ENCODE measurements at places on chromosomes 5 and 9.

DNA sequence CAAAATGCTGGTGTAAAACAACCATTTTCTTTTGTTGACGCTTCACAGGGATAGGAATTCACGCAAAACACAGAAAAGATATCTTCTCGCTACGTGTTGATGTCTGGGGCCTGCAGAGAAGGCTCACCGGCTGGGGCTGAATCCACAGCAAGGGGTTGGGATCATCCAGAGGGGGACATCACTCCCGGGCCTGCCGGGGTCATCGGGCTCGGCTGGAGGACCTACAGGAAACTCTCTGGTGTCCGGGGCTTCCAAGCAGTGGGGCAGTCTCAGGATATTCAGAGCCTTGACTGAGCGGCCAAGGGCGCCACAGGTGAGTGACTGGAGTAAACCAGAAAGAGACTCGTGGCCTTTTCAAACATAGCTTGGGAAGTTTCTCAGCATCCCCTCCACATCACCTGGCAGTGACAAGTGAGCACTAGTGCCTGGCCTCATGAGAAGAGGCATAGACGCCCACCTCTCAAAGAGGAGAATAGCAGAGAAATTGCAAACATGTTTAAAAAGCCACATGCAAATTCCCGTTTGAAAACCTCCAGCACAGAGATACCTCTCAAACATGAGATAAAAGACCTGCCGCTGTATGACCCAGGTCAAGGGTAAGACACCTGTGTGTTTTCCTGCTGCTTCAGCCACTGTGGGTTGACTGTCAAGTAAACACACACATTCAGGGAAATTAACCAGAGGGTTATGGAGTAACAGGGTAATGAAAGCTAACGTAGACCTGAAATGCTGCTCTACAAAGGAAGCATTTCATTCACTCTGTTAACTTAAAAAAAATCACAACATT is 50.8 kb upstream of the SIMC1 start:
- DNase-seq: no peak

- DNase-seq: no peak
Observed at GRCh38 chr5:159241946-159242552, 21.0 kb upstream of the UBLCP1 start.

DNA sequence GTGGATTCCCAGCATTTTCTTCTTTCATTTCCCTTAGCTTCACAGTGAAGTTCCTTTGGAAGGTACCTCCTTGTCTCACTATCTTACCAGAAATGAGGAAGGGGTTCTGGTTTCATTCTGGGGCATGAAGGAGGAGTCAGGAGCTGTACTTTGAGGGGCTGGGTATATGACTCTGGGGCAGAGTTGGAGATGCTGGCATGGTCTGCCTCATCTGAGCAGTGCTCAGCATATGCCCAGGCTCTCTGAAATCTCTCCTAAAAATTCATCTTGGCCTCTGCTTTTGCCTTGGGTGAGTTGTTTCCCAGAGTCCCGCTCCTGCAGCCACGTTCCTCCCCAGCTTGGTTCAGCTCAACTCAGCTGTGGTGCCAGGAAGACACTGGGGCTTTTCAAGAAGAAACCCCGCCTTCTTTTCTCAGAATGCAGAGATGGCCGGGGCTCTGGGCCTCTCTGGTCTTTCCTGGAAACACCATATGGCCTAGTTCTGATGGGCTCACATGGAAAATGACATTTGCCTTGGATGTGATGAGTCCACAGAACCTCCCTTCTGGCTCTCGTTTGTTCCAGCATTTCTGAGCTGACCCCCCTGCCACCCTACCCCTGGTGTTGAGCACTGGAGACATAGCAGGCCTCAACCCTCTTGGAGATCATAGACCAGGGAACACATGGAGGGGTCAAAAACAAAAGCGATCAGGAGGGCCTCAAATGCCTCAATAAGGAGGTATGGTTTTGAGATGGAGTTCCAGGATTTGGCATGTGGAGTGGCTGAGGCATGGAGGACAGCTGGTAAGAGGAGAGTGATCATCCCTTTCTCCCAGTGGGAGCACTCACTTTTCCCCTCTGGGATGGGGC is 12.0 kb upstream of the TGFBR1 start:
- no peak for DNase-seq

DNA sequence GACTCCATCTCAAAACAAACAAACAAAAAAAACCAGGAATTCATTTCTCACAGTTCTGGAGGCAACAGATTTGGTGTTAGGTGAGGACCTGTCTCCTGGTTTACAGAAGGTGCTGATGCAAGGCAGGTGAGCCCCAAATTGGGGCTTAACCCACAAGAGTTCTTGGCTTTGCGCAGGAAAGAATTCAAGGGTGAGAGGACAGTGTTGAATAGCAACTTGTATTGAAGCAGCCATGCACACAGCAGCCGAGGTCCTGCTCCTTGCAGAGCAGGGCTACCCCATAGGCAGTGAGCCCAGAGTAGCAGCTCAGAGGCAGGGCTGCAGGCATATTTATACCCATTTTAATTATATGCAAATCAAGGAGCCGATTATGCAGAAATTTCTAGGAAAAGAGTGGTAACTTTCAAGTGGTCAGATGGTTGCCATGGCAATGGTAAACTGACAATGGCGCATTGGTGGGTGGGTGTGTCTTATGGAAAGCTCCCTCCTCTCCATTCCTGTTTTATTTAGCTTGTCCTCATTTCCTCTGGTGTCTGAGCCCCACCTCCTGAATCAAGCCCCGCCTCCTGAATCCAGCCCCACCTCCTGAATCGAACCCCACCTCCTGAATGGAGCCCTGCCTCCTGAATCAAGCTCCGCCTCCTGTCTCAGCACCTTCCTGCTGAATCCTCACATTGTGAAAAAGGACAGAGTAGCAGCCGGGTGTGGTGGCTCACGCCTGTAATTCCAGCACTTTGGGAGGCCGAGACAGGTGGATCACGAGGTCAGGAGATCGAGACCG is 34.5 kb upstream of the COL5A1 start:
- DNase-seq: no peak

DNA sequence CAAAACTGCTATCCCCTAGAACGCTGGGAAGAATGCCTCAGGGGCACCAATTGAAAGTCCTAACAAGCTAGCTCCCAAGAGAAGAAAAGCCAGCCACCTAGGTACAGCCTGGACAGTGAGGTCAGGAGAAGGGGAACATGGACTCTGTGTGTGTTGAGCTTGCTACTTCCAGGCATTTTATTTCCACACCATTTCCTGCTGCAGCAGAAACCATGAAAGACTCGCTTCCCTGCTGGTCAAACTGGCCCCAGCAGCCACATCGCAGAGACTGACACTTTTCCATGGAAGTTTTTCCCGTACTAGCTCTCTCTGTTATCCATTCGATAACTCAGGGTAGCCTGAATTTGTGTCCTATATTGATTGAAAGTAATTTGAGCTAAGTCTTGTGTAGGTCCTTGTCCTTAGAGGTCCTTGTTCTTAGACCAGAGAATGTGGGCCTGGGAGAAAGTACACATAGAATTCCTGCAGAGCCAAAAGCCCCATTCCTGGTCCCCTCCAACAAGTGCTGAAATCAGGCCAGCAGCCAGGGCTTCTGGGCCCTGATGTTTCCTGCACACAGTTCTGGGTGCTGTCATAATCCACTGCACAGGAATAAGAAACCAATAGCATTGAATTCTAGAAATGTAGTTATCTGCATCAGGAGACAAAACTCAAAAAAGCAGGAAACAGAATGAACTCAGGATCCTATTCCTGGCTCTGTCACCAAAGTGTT is 96.6 kb downstream of the BRINP1 start:
- DNase-seq: no peak

DNA sequence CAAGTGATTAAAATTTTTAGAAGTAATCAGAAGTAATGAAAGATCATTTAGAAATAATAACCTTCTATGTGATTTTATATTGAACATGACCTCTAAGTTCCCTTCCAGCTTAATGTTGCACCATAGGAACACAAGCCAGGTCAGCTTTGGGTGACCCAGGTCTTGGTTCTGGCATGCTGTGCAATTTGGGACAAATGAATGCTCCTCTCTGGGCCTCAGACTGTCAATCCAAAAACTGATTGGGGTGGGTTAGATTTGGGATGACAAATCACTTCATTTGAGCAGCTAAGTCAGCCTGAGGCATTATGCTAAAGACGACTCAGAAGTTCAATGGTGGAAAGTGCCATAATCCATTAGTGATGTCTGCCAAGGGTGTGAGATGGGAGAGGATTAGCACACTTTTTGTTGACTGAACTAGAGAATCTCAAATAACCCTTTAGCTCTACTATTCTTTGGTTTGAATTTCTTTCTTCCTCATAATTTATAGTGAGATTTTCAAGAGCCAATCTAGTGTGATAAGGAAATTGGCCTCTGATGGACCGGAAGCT is 60.7 kb upstream of the BOD1 start:
- no peak for DNase-seq

DNA sequence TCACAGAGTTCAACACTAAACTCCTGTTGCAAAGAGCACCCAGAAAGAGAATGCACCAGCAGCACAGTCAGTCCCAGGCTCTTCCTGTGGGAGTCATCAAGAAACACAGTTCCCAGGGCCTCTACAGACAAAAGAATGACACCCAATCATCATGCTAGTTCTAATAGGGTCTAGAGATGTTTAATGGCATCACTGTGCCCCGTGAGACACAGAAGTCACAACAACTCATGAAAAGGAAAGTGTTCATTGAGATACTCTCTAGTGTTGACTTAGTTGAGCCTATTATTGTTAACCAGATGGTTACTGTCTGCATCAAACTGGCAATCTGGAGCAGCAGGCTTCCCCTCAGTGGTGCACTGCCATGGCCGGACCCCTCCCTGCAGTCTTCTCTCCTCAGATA is 1.6 kb downstream of the KLHL3 start:
- DNase-seq: no peak

DNA sequence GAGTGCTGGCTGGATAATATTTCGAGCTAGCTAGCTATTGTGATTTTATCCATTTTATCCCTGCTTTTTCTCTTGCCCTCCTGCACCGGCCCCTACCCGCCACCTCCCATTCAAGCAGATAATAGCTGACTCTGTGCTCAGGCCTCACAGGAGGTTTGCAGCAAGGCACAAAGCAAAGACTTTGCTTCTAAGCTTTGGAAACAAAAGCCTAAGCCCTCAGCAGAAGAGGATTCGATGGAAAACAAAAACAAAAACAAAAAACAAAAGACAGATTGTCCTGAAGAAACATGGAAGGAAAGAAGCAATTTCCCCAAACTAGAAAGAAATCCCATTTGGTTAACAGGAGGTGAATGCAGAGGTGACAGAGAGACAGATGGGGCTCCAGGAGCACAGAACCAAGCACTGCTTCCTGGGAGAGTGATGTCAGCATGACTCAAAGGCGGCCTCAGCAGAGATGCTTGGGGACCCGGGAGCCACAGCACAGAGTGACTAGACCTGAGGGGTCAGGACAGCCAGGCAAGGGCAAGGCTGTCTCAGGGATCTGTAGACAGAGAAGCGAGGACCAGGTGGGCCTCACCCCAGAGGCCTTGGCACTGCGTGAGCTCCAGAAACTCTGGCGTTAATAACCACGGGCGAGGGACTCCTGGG is 28.4 kb downstream of the MTX3 start:
- no peak for DNase-seq

DNA sequence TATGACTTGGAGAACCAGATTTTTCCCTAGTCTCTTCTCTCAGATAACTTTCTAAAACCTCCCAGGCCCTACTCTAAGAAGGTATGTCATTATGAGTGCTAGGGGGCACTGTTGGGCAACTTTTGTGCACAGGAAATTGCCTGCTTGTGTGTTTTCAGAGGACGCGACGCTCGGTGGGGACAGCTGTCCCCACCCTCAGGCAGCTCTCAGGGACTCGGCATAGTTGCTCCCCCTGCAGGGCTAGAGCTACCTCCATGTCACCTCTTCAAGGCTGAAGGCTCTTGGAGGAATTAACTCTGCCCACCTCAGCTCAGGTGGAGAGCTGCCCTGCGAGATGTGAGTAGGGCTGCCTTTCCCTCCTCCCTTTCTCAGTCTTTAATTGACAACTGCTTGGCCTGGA is 10.2 kb upstream of the TIFAB start:
- peak; percentile 71 for DNase-seq

DNA sequence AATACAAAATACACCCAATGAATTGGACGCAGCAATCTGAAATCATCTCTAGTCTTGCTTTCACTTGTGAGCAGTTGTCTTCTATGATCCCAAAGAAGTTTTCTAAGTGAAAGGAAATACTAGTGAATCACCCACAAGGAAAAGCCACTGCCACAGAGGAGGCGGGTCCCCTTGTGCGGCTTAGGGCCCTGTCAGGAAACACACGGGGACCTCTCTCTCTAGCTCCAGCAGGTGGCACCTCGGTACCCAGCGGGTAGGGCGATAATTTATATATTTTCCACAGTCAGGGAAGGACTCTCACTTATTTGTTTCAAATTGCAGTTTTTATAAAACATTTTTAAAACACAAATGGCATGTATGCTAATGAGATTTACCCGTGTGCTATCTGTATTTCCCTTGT is 417.1 kb downstream of the KDM4C start:
- DNase-seq: no peak

GRCh38 chr5:146690880-146691355 is 174.9 kb upstream of the GPR151 start:
- no peak for DNase-seq

DNA sequence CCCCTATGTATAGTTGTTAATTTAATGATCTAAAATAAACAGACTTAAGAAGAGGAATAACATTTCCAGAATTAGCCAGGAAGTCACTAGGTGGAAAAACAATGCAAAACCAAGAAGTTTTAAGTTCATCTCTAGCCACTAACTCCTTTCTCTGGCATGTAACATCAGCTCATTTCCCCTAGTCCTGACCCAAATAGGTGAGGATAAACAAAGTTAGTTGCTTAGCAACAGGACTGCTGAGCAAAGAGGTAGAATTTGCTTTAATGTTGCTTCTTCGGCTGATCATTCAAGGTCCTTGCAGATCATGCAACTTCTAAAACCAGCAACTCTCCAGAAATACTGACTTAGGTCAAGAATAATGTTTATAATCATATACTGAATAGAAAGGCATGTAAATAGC is 675.8 kb downstream of the CETN3 start:
- no peak for DNase-seq

DNA sequence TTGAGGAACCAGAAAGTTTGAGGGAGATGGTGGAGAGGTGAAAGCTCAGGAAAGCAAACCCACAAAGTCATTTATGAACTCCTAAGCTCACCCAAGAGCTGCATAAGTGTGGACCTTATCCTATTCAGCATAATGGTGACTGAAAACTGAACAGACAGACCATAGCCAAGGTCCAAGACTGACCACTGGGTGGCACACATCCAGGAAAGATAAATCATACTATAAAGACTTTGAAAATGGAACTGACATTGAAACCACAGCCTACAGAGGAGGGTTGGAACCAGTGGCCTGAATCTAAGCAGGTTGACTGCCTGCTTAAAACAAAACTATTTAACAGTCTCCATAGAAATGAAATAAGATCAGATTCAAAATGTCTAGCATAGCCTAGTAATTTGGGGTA is 121.0 kb upstream of the RGS7BP start:
- peak; percentile 7 for DNase-seq

All from GM20000 (cell line).